ENCODE measurements at places on chromosomes 2 and 18.
A peak's percentile ranks its signal among the peaks of the same experiment; 100 is the strongest.

DNA sequence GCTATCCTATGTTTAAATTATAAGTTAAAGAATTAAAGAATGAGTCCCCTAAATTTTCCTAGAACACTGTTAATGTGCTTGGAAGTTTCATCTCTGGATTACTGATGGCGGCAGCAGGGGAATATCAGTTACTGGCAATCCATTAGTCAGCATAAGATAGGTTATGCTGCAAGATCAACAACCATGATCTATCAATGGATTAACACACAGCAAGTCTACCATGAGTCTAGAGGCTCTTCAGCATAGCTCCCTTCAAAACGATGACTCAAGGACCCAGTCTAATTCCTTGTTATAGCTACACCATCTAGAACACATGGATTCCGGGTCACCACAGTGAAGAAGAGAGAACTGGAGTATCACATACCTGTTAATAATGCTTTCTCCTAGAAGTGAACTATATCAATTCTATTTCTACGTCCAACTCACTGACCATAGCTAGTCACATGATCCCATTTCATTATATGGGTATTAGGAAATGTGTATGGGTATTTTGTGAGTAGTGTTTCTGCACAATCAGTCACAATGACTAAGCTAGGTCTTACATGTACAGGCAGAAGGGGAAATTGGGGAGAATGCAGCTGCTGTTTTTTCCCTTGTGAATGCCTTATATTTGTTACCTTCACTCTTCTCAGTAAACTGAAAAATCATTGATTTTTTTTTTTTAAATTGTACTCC is 108.3 kb upstream of the MAPRE2 start:
- no peak overlapping the region for H3K4me3 ChIP-seq
- no peaks in the 10 kb centered on the region for H3K27me3 ChIP-seq
- no peak for DNase-seq
- H3K27ac ChIP-seq: no peak overlapping the region
- H3K4me1 ChIP-seq: no peaks in the 10 kb centered on the region
- no peaks in the 10 kb centered on the region for H3K36me3 ChIP-seq

DNA sequence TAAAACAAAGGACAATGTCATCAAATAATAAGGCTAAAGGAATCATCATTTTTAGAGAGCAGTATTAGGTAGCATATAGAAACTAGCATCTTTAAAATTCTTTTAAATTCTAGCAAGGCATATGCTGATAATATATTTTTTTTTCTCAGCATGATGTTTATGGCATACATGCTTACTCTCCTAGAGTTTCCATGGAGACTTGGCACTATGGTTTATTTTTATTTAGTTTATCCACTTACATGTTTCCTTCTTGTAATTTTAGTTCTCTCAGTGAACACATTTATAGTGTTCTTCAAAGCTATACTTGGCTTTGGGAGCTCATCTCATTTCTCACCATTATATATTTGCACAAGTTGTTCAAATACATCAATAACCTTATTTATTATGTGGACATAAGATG is 413.8 kb upstream of the LINC00305 start:
- no peak overlapping the region for H3K4me3 ChIP-seq
- no peaks in the 10 kb centered on the region for H3K36me3 ChIP-seq
- DNase-seq: no peak
- H3K27me3 ChIP-seq: peaks cover 2% of the 10 kb centered on the region

DNA sequence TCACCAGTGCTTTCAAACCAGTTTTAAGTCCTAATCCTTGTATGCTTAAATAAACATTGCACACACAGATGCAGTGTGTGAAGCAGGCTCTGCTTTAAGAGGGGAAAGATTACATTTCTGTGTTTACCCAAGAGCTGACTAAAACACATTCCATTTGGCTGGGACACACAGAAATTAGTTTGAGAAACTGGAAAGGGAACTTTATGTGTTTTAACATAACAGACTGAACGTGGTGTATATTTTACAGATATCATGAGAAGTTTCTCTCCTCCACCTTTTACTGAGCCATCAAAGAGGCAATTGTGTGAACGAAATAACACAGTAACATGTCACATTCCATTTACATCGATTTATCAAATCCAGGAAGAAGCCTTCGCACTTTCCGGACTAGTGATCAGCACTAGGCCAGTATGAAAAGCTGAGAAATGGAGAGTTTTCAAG is 121.8 kb downstream of the MAIP1 start:
- H3K27ac ChIP-seq: no peak overlapping the region
- no peaks in the 10 kb centered on the region for H3K36me3 ChIP-seq
- DNase-seq: no peak
- peaks cover 1% of the 10 kb centered on the region for H3K27me3 ChIP-seq
- no peaks in the 10 kb centered on the region for H3K4me1 ChIP-seq
- no peak overlapping the region for H3K4me3 ChIP-seq

- no peaks in the 10 kb centered on the region for H3K4me1 ChIP-seq
- no peak for DNase-seq
- H3K4me3 ChIP-seq: no peak overlapping the region
- H3K27ac ChIP-seq: no peak overlapping the region
Measured at GRCh38 chr18:36780748-36781147, 48.1 kb downstream of the TPGS2 start.

DNA sequence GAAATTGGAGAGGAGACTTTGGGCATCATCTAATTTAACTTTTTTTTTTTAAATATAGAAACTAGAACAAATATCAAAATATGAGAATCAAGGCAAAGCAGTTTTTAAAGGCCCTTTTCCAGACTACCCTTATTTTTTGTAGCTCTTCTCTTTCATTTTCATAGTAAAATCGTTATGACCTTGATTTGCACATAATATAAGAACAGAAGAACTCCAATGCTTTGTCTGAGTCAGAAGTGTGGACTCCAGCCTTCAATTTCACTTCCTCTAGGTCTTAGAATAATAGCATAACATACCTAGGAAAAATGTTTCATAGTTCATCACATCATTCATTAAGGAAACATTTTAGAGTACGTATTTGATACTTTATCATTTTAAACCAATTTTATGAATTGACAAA is 74.4 kb downstream of the ANKRD12 start:
- peaks cover 5% of the 10 kb centered on the region for H3K4me1 ChIP-seq
- peaks cover 12% of the 10 kb centered on the region for H3K36me3 ChIP-seq
- no peak overlapping the region for H3K27ac ChIP-seq
- peaks cover 3% of the 10 kb centered on the region for H3K27me3 ChIP-seq
- no peak overlapping the region for H3K4me3 ChIP-seq

DNA sequence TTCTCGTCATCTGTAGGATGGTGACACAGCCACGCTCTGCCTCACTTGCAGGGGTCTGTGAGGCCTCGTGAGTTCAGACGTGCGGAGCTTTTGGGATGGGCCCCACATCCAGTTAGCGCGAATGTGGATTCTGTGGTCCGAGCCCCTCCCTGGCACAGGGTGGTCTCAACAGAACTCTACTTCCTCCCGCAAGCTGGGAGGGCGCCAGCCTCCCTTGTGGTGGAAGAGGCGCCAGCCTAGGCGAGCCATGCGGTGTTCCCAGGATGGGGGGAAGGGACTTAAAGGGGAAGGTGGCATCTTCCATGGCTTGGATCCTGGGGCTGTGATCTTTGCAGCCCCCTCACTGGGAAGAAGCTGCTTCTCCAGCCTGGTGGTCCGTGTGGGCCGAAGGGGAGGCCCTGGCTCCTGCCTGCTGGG is 1.4 kb downstream of the SNORC start:
- peaks cover 4% of the 10 kb centered on the region for H3K36me3 ChIP-seq
- H3K27ac ChIP-seq: no peak overlapping the region
- H3K4me3 ChIP-seq: no peak overlapping the region
- DNase-seq: no peak

GRCh38 chr18:42176599-42176998 is 221.6 kb downstream of the PIK3C3 start:
- H3K27me3 ChIP-seq: no peaks in the 10 kb centered on the region
- no peaks in the 10 kb centered on the region for H3K36me3 ChIP-seq
- H3K4me3 ChIP-seq: no peak overlapping the region
- H3K27ac ChIP-seq: no peak overlapping the region
- DNase-seq: no peak

GRCh38 chr2:5409898-5410381 is 282.2 kb upstream of the SOX11 start:
- H3K27me3 ChIP-seq: no peaks in the 10 kb centered on the region
- no peak overlapping the region for H3K4me3 ChIP-seq
- no peaks in the 10 kb centered on the region for H3K4me1 ChIP-seq
- no peak overlapping the region for H3K27ac ChIP-seq
- peak; percentile 9 for DNase-seq
- H3K36me3 ChIP-seq: no peaks in the 10 kb centered on the region

DNA sequence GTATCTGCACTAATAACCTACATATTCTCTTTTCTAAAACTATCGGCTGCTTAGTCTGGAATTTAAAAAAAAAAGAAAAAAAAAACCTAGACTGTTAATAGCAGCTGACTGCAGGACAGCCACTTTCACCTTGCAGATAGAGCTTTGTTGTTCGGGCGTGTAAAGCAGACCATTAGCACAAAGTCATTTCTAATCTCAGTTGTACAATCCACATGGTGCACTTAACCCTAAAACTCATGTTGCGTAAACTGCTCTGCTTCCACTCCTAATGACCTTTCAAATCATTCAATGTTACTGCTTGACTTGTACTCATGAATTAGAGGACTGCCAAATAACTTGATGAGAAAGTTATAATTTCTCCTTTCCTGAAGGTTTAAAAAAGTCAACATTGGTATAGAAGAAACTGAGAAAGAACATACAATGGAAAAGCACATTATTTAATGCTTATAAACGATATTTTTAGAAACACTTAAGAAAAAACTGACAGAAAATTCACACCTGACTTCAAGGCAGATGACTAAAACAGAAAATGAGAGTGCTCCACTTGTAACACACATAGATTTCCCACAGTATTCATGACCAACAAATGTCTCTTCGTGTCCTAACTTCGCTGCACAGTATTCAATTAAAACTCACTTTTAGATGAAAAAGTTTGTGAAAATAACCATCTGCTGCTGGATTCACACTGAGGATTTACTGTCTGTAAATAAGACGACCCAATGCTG is 2.6 kb downstream of the CDH2 start:
- no peak for DNase-seq
- no peak overlapping the region for H3K27ac ChIP-seq
- H3K4me1 ChIP-seq: peaks cover 26% of the 10 kb centered on the region

GRCh38 chr2:231384109-231384435 is 11.4 kb upstream of the B3GNT7 start:
- H3K27me3 ChIP-seq: peaks cover 8% of the 10 kb centered on the region
- DNase-seq: no peak
- H3K4me1 ChIP-seq: no peaks in the 10 kb centered on the region
- H3K36me3 ChIP-seq: peaks cover 19% of the 10 kb centered on the region

- no peaks in the 10 kb centered on the region for H3K27me3 ChIP-seq
- H3K4me3 ChIP-seq: no peak overlapping the region
- H3K4me1 ChIP-seq: no peaks in the 10 kb centered on the region
- H3K36me3 ChIP-seq: peaks cover 4% of the 10 kb centered on the region
Measured at GRCh38 chr2:196337208-196337953, 166.0 kb upstream of the STK17B start.

DNA sequence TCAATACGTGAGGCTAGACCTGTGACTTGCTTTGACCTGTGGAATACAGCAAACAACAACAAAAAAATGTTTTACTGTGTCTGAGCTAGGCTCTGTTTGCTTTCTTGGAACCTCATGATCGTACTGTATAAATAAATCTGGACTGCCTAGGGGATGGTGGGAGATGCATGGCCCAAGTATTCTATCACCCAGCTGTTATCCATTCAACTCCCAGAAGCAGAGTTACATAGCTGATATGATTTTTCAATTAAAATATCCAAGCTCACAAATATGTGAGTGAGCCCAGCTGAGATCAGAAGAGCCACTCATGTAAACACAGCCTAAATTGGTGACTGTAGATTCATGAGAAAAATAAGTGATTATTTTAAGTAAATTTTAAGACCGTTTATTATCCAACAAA is 154.1 kb upstream of the THUMPD2 start:
- H3K4me3 ChIP-seq: no peak overlapping the region

- peaks cover 22% of the 10 kb centered on the region for H3K4me1 ChIP-seq
- no peak overlapping the region for H3K27ac ChIP-seq
- H3K4me3 ChIP-seq: no peak overlapping the region
Measured at GRCh38 chr18:413233-413632, 87.3 kb downstream of the COLEC12 start.

- H3K4me3 ChIP-seq: no peak overlapping the region
- no peak for DNase-seq
- H3K36me3 ChIP-seq: no peaks in the 10 kb centered on the region
Measured at GRCh38 chr18:77151772-77152520, 19.4 kb upstream of the MBP start.

- no peaks in the 10 kb centered on the region for H3K27me3 ChIP-seq
- no peak overlapping the region for H3K4me3 ChIP-seq
- H3K27ac ChIP-seq: no peak overlapping the region
- peaks cover 5% of the 10 kb centered on the region for H3K4me1 ChIP-seq
Measured at GRCh38 chr2:222572751-222573174, 83.1 kb downstream of the FARSB start.

DNA sequence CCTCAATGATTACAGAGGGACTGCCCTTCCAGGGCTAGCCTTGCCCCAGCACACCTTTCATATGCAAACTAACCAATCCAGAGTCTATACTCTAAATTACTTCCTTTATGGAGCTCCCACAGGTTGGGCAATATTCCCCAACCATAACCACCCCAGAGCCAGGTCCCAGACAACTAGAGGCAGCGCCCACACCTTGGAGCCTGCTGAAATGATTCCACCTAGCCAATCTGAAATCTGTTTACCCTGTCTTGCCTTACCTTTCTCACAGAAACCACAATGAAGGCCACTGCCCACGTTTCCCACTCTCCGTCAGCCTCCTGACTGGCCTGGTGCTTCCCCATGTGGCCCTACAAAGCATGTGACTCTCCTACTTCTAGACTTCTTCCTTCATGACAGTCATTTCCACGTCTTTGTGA is 62.0 kb downstream of the REEP1 start:
- DNase-seq: no peak
- no peak overlapping the region for H3K4me3 ChIP-seq
- H3K27me3 ChIP-seq: peaks cover 3% of the 10 kb centered on the region
- peaks cover 5% of the 10 kb centered on the region for H3K36me3 ChIP-seq

DNA sequence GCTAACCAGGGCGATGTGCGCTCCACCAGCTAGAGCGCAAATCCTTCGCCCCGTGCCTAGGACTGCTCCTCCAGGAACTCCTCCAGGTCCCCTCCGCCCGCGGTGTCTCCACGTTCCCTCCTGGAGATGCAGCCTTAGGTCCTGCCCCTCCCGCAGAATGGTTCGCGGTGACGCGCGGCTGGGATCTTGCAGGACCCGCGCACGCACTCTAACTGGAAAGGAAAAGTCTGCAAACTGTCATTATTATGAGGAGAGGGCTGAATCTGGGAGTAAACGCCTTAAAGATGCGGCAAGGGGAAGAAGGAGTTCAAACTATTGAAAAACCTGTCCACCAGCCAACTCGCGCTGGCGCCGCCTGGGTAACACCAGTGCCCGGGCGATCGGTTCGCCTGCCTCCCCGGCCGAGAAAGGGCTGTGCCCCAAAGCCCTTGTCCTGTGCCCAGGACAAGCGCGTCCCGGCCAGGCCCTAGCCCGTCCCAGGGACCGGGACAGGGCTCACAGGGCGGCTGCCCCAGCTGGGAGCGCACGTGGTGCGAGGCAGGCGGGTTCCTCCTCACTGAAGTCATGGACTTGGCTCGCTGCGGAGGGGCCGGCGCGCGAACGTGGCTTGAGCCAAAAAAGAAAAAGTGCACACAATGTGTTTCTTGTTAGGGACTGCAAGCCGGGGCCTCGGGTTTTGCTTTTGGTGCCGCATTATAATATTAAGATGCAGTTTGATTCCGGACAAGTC is 5.5 kb upstream of the ID2 start:
- H3K36me3 ChIP-seq: peaks cover 13% of the 10 kb centered on the region
- H3K4me3 ChIP-seq: peak overlapping the region; percentile 79
- H3K27ac ChIP-seq: no peak overlapping the region
- peak; percentile 37 for DNase-seq

Data from endothelial cell (in vitro differentiated cells).